GM20000 (cell line): ENCODE measurements at places on chromosomes 13 and 19.
A peak's percentile ranks its signal among the peaks of the same experiment; 100 is the strongest.

- DNase-seq = no peak
These were observed 3.3 kb upstream of the AP3D1 start for GRCh38 chr19:2154587-2155075.

- DNase-seq = no peak
These were observed 1479.2 kb downstream of the UQCRFS1 start for GRCh38 chr19:27733551-27734266.

DNA sequence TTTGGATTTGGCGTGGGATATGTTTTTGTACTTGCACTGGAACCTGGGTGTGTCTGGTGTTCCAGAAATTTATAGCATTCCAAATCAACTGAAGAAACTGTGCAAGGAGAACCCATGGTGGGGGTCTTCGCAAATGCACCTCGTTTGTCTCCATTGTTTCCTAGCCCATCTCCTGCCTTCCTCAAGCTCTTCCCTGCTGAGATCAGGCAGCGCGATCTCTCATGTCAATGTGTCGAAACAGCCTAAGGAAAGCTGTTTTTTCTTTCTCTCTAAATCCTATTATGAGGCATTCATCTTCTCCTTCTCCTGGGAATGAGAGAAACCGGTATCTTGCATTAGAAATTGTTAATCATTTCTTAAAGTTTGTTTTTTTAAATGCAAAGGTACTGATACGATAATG is 131.0 kb downstream of the KLF5 start:
- no peak for DNase-seq

DNA sequence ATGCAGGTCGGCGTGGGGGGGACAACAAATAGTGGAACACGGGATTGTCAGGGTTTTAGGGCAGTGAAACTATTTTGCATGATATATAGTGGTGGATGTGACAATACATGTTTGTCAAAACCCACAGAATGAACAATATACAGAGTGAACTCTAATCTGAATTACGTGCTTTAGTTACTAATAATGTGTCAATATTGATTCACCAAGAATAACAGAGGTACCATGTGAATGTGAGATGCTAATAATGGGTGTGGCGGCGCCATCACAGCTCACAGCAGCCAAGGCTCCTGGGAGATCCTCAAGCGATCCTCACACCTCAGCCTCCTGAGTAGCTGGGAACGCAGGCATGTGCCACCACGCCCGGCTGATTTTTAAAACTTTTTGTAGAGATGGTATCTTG is 12.9 kb downstream of the ELAVL1 start:
- DNase-seq = no peak

GRCh38 chr19:28297036-28297435 is 915.9 kb downstream of the UQCRFS1 start:
- DNase-seq = no peak

- no peak for DNase-seq
These were observed 368.8 kb upstream of the TSHZ3 start for GRCh38 chr19:31718032-31718431.

DNA sequence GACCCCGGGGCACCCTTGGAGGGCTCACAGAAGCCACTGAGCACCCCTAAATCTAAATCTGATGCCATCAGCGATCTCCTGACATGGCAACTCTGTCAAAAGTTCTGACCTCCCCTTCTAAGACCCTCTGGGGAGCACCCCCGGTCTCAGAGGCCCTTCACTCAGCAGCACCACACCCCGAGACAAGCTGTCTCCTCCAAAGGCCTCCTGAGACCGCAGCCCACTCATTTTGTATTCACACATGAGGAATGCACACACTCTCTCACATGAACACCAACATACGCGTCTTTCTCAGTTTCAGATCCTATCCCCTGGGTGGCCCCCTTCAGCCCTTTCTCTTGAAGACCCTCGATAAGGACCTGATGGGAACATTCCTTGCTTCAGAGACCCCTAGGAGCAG is 2.6 kb downstream of the NDUFA11 start:
- no peak for DNase-seq

- no peak for DNase-seq
These were observed 18.1 kb downstream of the N4BP2L1 start for GRCh38 chr13:32409561-32410421.

- peak; percentile 80 for DNase-seq
These were observed 990 bp downstream of the LMTK3 start for GRCh38 chr19:48510421-48511268.
